ENCODE measurements at places on chromosomes 6 and 20.

DNA sequence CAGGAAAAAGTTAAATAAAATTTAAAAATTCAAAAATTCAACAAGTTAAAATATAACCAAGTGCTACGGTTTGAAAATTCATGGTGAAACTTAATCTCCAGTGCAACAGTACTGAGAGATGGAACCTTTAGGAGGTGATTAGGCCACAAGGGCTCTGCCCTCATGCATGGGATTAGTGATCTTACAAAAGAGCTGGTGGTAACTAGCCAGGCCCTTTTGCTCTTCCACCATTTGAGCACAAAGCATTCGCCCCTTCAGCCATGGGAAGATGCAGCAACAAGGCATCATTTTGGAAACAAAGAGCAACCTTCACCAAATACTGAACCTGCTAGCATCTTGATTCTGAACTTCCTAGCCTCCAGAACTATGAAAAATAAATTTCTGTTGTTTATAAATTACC, 80.9 kb downstream of the RNGTT start:
- DNase-seq, result no peak

DNA sequence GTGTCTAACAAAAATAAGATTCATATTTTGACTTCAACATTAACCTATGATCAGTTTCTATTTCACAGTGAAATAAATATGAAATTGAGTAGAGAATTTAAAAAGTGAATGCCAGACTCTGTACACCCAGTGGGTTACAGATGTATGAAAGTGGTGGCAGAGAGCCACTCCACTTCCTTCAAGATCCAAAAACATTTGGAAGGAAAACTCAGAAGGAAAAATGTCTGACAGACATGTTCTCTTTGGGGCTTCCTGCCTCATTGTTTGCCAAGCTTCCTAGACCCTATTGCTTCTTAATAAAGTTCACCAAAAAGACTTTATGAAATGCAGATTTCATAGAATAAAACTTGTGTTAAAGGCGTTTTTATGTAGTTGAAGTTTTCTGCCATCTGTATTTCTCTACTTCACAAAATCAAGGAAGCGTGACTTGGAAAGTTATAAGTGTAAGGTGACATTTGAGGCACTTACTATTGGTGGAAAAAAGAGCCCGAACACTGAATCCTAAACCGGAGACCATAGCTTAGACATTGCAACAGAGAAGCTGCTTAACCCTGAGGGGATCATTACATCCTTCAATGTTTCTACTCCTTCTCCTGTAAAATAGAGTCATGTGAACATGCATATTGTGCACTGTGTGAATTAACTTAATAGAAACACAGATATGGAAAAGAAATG, 12.8 kb downstream of the HMGCLL1 start:
- no peak for DNase-seq

GRCh38 chr6:146041282-146041681, 12.4 kb downstream of the GRM1 start:
- no peak for DNase-seq

- DNase-seq, result no peak
Observed at GRCh38 chr6:13715444-13715883, 3.8 kb upstream of the RANBP9 start.

DNA sequence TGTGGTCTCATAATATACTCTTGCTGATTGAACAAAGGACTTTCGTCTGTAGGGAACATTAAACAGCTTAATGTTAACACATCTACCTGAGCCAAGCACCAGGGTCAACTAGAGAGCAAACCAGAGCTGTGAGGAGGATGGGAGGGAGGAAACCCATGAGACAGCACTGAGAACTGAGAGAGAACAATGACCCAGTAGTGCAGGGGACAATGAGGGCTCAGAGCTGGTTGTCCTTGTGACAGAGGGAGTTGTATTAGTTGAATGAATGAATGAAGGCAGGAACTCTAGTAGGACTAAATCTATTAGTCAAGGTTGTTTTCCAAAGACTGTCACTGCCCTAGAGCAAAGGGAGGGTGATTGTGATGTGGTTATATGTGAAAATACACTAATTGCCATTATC, 28.2 kb upstream of the GSTA4 start:
- no peak for DNase-seq

DNA sequence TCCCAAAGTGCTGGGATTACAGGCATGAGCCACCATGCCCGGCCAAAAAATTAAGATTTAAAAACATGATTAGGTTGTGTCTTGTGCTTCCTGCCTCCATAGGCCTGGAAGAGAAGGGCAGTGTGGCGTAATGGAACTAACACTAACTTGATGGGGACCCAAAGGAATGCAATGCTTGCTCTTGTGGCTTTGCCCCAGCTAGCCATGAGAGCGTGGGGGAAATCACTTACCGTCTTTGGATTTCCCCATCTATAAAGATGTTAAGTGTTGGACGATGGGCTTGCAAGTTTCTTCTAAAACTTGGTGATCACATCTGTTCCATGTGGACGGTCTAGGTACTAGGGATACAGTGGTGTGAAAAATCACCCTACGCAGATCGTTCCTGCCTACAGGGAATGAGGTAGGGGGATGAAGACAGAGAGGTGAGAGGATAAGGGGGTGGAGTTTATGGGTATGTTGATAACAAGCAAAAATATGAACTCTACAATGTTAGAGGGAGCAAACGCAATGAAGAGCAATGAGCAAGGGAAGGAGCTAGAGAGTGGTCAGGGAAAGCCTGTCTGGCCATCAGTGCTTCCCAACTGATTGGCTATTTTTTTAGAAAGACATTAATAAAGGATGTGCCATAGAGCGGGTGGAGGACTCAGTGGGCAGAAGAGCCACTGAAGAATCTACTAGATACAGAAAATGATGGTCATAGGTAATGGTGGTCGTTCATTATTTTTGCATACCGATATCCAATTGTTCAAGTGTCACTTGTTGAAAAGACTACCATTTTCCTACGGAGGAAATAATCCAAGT, 165.2 kb downstream of the BCAS1 start:
- DNase-seq, result no peak

Measured in activated CD4-positive, alpha-beta T cell treated with anti-CD3 and anti-CD28 coated beads for 1 hour (primary cell).